ENCODE measurements at places on chromosomes 1 and 21.

GRCh38 chr1:75616436-75617433 lies 5.8 kb upstream of the SLC44A5 start:
- DNase-seq = peak; percentile 28

GRCh38 chr1:173190101-173190936 lies 16.8 kb downstream of the TNFSF4 start:
- no peak for DNase-seq

GRCh38 chr1:2213576-2214505 lies 14.3 kb upstream of the SKI start:
- DNase-seq = no peak

DNA sequence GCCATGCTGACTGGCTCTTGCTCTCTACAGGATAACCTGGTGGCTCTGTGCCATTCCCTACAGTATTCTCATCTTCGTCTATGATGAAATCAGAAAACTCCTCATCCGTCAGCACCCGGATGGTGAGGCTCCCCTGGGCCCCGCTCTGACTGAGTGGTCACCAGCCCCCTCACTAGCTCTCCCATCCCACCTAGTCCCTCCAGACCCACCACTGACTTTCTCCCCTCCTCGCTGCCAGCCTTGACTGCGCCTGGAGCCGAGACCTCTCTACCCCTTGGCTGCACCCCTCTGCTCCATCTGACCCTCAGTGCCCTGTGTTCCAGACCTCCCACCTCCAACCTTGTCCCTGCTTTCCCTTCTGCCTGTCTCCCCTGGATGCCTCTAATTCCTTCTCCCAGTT lies 4.1 kb upstream of the CASQ1 start:
- DNase-seq = no peak

DNA sequence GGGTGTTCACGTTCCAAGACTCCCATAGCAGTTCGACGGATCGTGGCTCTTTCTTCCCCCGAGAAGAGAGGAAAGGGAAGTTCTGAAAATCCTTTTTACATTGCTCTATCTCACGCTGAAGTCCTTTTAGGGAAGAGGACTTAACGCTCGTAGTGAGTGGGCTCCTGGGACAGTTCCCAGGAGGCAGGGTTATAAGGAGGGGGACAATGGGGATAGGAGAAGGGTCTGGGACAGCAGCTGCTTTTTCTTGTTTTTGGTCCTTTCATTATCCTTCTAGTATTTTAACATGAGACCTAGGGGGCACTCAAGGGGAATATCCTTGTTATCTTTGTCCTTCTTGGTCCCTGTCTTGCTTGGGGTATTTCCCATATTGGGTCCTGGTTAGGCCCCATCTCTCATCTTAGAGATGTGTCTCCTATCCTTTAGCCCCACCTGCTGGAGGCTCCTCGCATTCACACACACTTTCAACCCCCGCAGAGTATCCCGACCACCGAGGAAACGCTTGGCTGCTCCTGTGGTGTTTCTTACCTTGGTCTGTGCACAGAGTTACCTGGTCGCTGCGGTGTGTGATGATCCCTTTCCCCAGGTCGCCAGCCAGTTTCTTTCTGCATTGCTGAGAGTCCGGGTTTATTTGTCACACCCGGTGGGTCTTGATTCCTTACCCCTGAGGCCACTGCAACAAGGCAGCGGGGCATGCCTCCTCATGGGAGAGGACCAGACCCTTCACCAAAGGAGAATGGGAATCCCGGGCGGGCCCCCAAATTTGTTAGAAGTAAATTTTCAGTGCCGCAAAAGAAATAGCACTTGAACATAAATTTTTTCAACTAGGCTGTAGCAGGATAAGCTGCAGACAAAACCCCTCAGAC lies 29.7 kb downstream of the SCCPDH start:
- peak; percentile 63 for DNase-seq

DNA sequence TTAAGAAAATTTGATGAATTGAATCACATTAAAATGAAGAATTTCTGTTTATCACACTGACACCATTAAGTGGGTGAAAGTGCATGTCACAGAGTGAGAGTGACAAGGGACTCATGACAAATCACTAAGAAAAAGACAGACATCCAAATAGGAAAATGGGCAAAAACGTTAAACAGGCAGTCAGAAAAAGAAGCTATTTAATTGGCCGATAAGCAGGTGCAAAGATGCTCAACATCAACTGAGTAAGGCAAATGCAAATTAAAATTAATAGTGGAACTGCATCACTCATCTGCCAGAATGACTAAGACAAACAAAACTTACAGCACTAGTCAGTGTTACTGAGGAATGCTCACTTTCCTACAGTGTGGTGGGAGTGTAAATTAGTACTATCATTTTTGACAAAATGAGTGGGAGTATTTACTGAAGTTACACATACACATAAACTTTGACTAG lies 39.2 kb upstream of the RUNX1 start:
- no peak for DNase-seq

GRCh38 chr1:205436776-205437410 lies 15.0 kb upstream of the LEMD1 start:
- no peak for DNase-seq

DNA sequence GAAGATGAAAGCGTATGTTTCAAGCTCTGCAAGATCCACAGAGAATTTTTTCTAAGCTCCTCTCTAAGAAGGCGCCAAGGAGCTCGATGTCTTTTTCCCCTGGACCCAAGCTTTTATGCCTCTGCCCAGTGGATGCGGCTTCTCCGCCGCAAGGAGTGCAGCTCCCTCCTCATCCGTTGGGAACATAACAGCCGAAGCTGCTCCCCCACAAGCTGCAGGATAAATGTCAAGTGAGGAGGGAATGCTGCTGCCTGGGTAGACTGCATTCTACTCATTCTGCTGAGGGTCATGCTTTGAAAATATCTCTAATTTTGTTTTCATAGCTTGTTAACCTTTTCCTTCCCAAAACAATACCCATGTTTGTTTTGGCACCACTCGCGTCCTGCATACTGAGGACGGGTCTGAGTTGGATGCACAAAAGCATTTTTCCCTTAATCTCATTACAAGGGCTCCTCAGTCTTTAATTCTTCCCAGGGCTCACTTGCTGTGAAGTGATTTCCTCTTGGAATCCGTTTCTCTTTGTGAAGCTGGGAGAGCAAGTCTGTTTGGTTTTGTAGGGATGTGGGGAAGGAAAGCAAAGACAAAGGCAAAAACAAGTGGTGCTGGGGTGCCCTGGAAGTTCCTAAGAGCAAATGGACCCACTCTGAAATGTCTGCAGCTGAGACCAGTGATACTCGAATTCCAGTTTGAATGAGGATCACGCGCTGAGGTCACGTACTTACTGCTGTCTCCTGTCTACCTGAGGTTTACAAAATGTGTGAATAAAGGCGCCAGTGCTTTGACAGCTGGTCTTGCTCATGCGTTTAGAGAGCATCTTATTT lies 134.0 kb upstream of the IRF2BP2 start:
- DNase-seq = no peak

- DNase-seq = no peak
Observed at GRCh38 chr1:195761104-195761503, 847.1 kb downstream of the KCNT2 start.

DNA sequence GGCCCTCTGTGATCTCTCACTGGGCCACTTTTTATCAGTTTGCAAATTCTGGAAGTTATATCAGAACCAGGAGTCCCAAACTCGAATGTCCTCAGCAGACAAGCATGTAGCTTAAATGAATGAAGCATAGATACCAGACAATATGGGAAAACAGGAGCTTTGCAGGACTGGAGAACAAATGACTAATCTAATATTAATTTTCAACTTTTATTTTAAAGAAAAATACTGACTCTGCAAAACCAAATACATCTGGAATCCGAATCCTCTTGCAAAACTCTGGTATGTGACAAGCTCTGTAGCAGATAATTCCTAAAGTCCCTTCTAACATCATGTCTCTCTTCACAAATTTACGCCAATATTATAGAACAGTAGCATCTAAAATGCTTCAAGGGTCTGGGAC lies 427.4 kb downstream of the TTLL7 start:
- no peak for DNase-seq

DNA sequence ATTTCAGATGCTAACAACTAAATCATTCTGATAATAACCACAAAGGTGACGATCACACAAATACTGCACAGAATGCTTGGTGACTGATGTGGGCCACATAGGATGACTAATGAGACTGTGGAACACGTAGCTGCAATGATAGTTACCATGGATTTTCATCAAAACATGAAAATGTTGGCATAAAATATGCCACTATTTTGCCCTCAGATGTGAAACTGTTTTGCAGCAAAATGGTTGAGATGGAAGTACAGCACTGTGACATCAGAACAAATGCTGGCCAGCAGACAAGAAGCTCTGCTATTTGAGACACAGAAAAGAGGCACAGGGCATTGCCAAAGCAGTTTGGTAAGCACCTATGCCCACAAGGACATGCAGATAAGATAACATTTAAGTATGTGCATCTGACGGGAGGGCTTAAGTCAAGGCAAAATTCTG lies 83.8 kb downstream of the NIBAN1 start:
- DNase-seq = peak; percentile 44

DNA sequence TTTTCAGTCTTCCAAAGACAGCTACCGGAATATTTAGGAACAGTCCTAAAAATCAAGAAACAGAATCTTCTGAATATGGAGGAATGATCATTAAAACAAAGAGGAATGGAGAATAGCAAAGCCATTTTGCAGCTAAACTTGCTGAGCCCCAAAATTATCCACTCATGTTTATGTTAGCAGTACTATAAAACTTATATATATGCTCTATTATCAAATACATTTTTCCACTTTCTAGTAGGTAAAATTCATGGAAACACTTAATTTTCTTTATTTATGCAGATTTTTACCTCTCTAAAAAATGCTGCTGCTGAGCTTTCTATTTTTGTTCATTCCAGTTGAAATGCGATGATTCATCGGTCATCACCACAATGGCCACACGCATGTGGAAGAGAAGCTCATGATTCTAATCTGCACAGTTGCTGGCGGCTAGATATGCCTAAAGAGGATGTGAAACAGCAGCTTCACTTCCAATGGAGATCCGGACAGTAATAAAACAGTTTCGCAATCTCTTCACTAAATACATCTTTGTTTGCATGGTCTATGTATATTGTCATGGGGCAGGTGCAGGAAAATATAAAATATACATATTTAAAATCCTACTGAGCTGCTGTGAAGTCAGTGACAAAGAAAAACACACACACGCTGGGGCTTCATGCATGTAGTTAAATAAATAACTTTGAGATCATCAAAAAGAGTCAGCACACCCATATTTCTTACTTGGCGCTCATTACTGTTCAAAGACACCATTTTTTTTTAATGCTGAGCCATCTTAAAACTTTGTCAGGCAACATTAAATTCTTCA lies 292.2 kb downstream of the SMYD3 start:
- no peak for DNase-seq

DNA sequence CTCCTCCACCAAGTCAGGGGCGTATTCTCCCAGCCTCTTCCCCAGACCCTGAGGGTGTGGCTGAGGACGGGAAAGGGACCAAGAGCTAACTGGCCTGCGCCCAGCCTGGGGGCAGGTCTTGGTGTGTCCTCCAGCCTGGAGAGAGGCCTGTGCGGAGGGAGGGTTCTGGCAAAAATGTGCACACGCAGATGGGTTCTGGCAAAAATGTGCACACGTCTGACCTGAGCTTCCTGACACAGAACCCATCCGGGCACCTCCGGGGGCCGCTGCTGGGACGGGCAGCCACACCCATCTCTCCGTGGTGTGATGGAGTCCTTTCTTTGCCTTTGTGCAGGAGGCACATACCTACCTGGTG lies 23.1 kb upstream of the PKP1 start:
- DNase-seq = no peak

- peak; percentile 64 for DNase-seq
Observed at GRCh38 chr1:27418326-27419185, 26.1 kb downstream of the GPR3 start.

- DNase-seq = no peak
Observed at GRCh38 chr1:171422511-171422910, 62.8 kb upstream of the PRRC2C start.

DNA sequence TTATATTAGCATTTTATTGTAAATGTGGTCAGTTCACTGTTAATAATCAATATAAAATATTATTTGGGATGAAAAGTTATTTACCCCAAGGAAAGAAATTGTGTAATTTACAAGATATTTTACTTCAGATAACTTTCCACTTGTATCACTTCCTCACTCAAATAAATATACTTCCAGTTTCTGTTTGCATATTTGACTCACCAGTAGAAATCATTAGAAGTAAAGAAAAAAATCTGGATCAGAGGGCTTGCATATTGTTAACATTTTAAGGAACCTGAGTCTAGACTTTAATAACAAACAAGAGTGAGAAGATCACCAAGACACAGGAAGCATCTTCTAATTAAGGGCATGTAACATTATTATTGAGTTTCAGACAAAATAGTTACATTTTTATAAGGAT lies 347 bp upstream of the KRTAP20-4 start:
- DNase-seq = no peak

GRCh38 chr1:121459235-121459634 lies 274.5 kb downstream of the SRGAP2C start:
- DNase-seq = no peak

- no peak for DNase-seq
Observed at GRCh38 chr21:27803571-27803970, 836.7 kb upstream of the ADAMTS5 start.

DNA sequence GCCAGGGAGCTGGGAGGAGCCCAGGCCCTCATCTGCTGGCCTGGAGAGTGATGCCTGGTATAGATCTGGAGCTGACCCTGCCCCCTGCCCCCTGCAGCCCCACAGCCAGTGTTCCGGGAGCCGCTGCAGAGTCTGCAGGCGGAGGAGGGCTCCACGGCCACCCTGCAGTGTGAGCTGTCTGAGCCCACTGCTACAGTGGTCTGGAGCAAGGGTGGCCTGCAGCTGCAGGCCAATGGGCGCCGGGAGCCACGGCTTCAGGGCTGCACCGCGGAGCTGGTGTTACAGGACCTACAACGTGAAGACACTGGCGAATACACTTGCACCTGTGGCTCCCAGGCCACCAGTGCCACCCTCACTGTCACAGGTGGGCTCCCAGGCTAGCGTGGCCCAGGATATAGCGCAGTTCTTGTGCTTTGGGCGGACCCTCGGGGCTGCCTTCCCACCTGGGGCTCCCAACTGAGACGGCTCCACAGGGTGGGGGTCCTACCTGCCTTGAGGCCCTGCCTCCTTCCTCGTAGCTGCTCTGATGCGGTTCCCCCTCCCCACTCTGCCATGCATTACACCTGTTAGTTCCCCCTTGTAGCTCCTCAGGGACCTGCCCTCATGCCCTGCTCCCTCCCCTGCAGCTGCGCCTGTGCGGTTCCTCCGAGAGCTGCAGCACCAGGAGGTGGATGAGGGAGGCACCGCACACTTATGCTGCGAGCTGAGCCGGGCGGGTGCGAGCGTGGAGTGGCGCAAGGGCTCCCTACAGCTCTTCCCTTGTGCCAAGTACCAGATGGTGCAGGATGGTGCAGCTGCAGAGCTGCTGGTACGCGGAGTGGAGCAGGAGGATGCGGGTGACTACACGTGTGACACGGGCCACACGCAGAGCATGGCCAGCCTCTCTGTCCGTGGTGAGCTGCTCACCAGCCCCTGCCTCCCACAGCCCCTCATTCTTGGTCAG lies 98.7 kb downstream of the OBSCN start:
- peak; percentile 17 for DNase-seq

GRCh38 chr1:63794939-63795378 lies 21.1 kb downstream of the ROR1 start:
- no peak for DNase-seq
